ENCODE measurements at places on chromosomes 4 and X.

DNA sequence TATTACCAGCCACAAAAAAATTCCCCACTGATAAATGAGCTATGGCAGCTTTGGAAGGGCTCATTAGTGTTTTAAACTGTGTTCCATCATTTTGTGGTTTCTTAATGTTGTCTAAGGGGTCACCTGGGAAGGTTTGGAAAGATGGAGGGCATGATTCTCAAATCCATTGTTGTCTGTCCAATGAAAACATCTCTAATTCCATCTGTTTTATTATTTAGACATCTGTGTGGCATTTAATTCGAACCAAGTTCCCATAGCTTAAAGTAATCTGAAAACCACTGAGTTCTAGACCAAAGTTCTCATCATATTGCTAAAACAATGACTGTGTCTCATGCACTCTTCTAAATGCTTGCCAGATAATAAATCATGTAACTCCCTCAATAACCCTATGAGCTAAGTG lies 103.8 kb upstream of the PPP3CA start:
- no peak overlapping the region for H3K4me3 ChIP-seq
- no peak overlapping the region for H3K27ac ChIP-seq
- H3K27me3 ChIP-seq = no peaks in the 10 kb centered on the region
- H3K36me3 ChIP-seq = peaks cover 3% of the 10 kb centered on the region
- DNase-seq = no peak
- no peaks in the 10 kb centered on the region for H3K4me1 ChIP-seq

DNA sequence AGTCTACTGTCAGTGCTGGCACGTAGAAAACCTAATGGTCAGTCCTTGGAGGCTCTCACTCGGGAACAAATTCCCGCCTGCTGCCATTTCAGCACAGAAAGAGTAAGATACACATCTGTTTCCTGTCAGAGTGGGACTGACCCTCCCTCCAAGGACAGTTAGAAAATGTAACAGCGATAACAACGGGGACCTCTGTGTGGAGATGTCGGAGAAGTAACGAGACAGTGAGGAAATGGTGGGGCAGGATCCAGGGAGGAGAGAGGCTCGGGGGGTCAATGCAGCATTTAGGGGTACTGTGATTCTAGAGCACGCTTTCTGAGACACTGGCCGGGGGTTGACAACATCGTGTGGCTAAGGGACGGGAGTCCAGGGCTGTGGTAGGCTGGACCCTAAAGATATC lies 36.0 kb upstream of the SORCS2 start:
- no peaks in the 10 kb centered on the region for H3K4me1 ChIP-seq
- peaks cover 16% of the 10 kb centered on the region for H3K27me3 ChIP-seq
- H3K36me3 ChIP-seq = no peaks in the 10 kb centered on the region
- no peak overlapping the region for H3K4me3 ChIP-seq
- DNase-seq = no peak

DNA sequence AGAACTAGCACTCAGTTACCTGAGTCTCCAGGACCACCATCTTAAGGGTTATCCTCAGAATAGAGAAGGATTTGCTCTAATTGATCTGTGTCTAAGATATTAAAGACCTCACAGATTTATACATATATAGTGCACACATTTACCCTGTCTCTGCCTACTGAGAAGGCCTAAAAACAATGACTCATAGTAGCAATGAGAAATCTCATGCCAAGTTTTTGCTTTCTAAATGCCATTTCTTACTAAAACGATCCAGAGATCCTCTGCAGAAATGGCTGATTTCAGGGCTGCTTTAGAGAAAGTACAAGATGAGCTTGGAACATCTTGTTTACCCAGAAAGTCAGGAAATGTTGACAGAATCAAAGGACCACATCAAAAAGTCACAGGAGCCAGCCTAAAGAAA lies 79.1 kb upstream of the INPP4B start:
- H3K27me3 ChIP-seq = peaks cover 1% of the 10 kb centered on the region
- H3K4me3 ChIP-seq = no peak overlapping the region
- no peak overlapping the region for H3K27ac ChIP-seq
- H3K36me3 ChIP-seq = no peaks in the 10 kb centered on the region
- DNase-seq = no peak

DNA sequence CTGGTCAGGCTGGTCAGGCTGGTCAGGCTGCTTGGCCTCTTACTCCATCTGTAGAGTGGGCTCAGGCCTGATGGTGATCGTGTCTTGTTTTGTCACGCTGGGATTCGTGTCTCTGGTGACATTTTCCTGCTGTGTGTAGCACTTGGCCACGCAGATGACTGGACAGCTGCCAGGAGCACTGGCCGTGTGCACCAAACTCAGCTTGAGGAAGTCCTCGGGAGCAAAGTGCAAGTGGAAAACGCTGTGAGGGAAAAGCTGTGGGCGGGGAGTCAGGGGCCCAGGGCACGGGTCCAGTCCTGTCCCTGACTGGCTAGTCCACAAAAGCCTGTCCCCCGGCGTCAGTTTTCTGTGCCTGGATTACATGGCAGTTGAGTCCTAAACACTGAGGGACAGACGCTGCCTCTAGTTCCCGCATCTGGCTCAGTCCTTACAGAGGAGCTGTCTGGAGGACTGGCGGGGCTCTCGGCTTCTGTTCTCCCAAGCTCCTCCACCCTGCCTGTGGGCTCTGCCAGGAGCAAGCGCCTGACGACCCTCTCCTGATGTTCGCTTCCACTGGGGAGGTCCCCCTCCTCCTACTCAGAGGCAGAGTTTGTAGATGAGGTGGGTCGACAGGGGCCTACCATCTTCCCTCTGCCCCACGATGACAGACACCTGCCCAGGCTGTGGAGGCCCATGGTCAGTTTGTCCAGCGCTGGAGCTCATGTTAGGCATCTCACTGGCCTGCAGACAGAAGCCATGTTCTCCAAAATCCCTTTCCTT lies 35.9 kb upstream of the GRPEL1 start:
- no peaks in the 10 kb centered on the region for H3K36me3 ChIP-seq
- peak overlapping the region; percentile 94 for H3K4me3 ChIP-seq
- H3K27ac ChIP-seq = peak overlapping the region; percentile 55
- no peak for DNase-seq
- H3K4me1 ChIP-seq = peaks cover 9% of the 10 kb centered on the region

DNA sequence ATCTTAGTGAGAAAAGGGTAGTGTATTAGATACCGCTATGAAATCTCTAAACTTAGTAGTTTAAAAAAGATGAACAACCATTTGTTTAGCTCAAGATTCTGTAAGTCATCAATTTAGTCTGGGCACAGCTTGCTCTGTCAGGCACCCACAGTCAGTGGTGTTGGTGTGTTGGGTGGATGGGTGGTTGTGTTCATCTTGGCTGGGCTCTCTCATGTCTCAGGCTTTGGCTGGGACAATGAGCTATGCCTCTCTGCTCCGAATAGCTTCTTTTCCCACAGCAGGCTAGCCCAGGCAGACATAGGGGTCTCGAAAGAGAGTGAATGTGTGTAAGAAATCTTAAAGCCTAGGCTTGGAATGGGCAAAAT lies 127.0 kb upstream of the GATB start:
- peaks cover 1% of the 10 kb centered on the region for H3K27me3 ChIP-seq
- DNase-seq = no peak
- peaks cover 12% of the 10 kb centered on the region for H3K4me1 ChIP-seq
- no peaks in the 10 kb centered on the region for H3K36me3 ChIP-seq
- no peak overlapping the region for H3K27ac ChIP-seq
- no peak overlapping the region for H3K4me3 ChIP-seq

- no peak overlapping the region for H3K27ac ChIP-seq
- no peak overlapping the region for H3K4me3 ChIP-seq
- no peaks in the 10 kb centered on the region for H3K4me1 ChIP-seq
- DNase-seq = no peak
Observed at GRCh38 chr4:128848461-128848860, 39.0 kb downstream of the JADE1 start.

- no peak overlapping the region for H3K4me3 ChIP-seq
- no peaks in the 10 kb centered on the region for H3K36me3 ChIP-seq
- H3K27me3 ChIP-seq = peaks cover 7% of the 10 kb centered on the region
Observed at GRCh38 chr4:151358266-151358665, 32.9 kb upstream of the SH3D19 start.

- H3K27me3 ChIP-seq = peaks cover 6% of the 10 kb centered on the region
- H3K36me3 ChIP-seq = no peaks in the 10 kb centered on the region
- H3K27ac ChIP-seq = no peak overlapping the region
Observed at GRCh38 chrX:14533867-14534266, 4.5 kb downstream of the GLRA2 start.

DNA sequence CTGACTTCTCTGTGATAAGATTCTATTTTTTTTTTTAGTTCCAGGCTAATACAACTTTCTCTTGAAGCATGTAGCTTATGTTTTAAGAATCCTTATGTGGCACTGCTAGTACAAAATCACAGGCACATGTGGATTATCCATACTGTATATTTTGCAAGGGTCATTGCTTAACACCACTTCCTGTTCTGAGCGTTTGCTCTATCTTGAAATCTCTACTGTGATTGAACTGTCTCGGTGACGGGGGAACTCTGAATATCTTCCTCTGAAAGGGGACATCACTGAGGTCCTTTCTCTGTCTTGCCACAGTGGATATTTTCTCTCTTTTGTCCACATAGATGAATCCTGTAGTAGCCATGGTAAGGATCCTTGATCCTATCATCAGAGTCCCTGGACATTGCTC lies 2.1 kb upstream of the WFS1 start:
- H3K4me1 ChIP-seq = peaks cover 23% of the 10 kb centered on the region
- H3K27ac ChIP-seq = no peak overlapping the region
- H3K4me3 ChIP-seq = no peak overlapping the region
- DNase-seq = no peak
- no peaks in the 10 kb centered on the region for H3K27me3 ChIP-seq

GRCh38 chrX:36528661-36529060 lies 479.5 kb upstream of the FAM47C start:
- H3K36me3 ChIP-seq = no peaks in the 10 kb centered on the region
- no peaks in the 10 kb centered on the region for H3K27me3 ChIP-seq
- no peaks in the 10 kb centered on the region for H3K4me1 ChIP-seq
- H3K4me3 ChIP-seq = no peak overlapping the region
- DNase-seq = no peak

DNA sequence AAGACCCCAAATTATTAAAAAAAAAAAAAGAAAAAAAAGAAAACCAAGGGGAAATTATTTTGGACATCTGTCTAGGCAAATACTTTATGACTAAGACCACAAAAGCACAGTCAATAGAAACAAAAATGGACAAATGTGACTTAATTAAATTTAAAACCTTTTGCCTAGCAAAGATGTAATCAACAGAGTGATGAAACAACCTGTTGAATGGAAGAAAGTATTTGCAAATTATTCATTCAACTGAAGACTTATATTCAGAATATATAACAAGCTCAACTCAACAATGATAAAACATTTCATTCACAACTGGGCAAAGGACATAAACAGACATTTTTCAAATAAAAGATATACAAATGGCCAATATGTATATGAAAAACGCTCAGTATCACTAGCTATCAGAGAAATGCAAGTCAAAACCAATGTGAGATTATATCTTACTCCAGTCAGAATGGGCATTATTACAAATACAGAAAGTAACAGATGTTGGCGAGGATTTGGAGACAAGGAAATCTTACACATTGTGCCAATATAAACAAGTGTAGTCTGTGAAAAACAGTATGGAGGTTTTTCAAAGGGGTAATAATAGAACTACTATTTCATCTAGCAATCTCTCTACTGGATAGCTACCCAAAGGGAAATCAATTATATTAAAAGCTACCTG lies 67.1 kb downstream of the FAAH2 start:
- H3K36me3 ChIP-seq = peaks cover 8% of the 10 kb centered on the region
- H3K4me3 ChIP-seq = no peak overlapping the region
- H3K27ac ChIP-seq = no peak overlapping the region
- H3K4me1 ChIP-seq = no peaks in the 10 kb centered on the region

GRCh38 chr4:186932631-186933187 lies 209.1 kb upstream of the FAT1 start:
- H3K27ac ChIP-seq = no peak overlapping the region
- no peaks in the 10 kb centered on the region for H3K36me3 ChIP-seq
- H3K4me1 ChIP-seq = no peaks in the 10 kb centered on the region
- no peaks in the 10 kb centered on the region for H3K27me3 ChIP-seq
- no peak overlapping the region for H3K4me3 ChIP-seq
- no peak for DNase-seq

- H3K4me3 ChIP-seq = no peak overlapping the region
- H3K27me3 ChIP-seq = no peaks in the 10 kb centered on the region
- H3K4me1 ChIP-seq = no peaks in the 10 kb centered on the region
- H3K27ac ChIP-seq = no peak overlapping the region
- no peak for DNase-seq
Observed at GRCh38 chrX:24928114-24928513, 87.7 kb downstream of the ARX start.

- H3K36me3 ChIP-seq = no peaks in the 10 kb centered on the region
- no peak for DNase-seq
- H3K27ac ChIP-seq = no peak overlapping the region
- no peaks in the 10 kb centered on the region for H3K27me3 ChIP-seq
Observed at GRCh38 chr4:125736057-125736456, 421.3 kb downstream of the FAT4 start.

DNA sequence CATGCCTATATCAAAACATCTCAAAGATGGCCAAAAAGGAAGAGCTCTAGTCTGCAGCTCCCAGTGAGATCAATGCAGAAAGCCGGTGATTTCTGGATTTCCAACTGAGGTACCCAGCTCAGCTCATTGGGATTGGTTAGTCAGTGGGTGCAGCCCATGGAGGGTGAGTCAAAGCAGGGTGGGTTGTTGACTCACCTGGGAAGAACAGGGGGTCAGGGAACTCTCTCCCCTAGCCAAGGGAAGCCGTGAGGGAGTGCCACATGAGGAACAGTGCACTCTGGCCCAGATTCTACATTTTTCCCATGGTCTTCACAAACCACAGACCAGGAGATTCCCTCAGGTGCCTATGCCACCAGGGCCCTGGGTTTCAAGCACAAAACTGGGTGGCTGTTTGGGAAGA lies 57.3 kb upstream of the FGF16 start:
- H3K27me3 ChIP-seq = no peaks in the 10 kb centered on the region
- no peak overlapping the region for H3K27ac ChIP-seq
- H3K4me1 ChIP-seq = no peaks in the 10 kb centered on the region
- no peaks in the 10 kb centered on the region for H3K36me3 ChIP-seq

GRCh38 chr4:57763070-57763469 lies 652.9 kb upstream of the IGFBP7 start:
- H3K4me1 ChIP-seq = no peaks in the 10 kb centered on the region
- H3K36me3 ChIP-seq = no peaks in the 10 kb centered on the region
- no peaks in the 10 kb centered on the region for H3K27me3 ChIP-seq
- no peak overlapping the region for H3K27ac ChIP-seq
- no peak for DNase-seq

GRCh38 chrX:13159886-13160285 lies 115.5 kb upstream of the FAM9C start:
- no peak overlapping the region for H3K27ac ChIP-seq
- peaks cover 5% of the 10 kb centered on the region for H3K4me1 ChIP-seq
- DNase-seq = no peak
- no peaks in the 10 kb centered on the region for H3K27me3 ChIP-seq
- no peak overlapping the region for H3K4me3 ChIP-seq
- H3K36me3 ChIP-seq = peaks cover 2% of the 10 kb centered on the region

- no peak overlapping the region for H3K4me3 ChIP-seq
- no peaks in the 10 kb centered on the region for H3K4me1 ChIP-seq
- H3K27me3 ChIP-seq = no peaks in the 10 kb centered on the region
- no peak for DNase-seq
- H3K27ac ChIP-seq = peak overlapping the region; percentile 85
Observed at GRCh38 chr4:102599455-102599854, 98.3 kb downstream of the NFKB1 start.
